ENCODE measurements at places on chromosomes 2 and 18.

GRCh38 chr2:240463866-240464481, 28.5 kb downstream of the GPC1 start:
- no peak for DNase-seq

GRCh38 chr2:186518945-186519344, 32.9 kb downstream of the ZC3H15 start:
- peak; percentile 57 for DNase-seq

DNA sequence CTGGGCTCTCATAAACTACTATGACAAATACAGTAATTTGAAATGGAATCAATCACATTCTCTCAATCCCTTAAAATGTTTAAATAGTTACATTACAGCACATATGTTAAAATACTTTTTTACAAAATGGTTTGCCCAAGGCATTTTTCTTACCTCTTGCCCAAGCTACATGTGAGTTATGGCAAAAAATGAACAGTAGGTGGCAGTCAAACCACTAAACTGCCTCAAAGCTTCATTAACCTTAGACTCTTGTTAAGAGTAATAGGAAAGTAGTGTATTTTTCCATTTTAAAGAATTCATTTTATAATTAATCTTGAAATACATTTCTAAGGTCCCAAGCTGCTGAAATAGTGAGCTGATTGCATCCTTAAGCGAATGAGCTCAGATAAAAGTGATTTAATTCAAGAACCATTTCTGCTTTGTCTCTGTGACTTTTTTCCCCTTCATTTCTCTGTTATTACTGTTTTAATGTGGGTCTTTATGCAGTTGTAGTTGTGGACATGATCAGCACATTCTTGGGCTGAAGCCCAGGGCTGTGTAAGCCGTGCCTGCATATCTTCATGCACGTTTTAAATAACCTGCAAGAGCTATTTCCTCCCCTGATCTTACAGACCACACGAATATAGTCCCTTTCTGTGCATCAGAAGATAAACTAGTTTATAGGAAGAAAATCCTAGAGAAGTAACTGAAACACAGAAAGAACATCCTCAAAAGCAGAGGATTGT, 311.8 kb downstream of the LNPK start:
- peak; percentile 76 for DNase-seq

DNA sequence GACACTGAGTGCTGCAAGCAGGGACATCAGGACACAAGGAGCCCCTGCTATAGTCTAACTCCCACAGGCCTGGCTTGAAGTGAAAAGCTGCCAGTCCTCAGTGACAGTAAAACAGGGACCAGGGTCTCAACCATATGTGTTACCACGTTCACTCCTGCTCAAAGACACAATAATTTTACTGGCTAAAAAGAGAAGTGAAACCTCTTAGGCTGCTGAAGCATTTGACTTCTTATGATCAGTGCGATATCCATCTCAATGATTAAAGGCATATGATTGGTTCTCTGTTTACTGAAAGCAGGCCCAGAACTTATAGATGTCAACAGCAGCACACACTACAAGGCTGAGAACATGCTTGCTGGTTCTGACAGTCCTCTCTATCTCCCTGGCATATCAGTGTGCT, 129.8 kb upstream of the LMAN1 start:
- DNase-seq = no peak

DNA sequence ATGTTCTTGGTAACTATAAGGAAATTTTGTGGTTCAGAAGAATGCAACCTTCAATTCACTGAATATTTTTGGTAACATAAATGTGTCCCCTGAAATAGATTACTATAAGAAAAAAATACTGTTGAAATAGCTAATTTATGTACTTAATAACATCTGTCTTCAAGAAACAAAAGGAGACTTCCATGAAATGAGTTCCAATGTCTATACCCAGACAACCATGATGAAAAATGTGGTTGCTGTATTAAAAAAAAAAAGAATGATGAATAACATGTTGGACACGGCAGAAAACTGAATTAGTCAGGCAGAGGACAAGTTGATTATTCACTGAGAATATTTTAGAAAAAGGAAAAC, 98.5 kb downstream of the TACR1 start:
- peak; percentile 84 for DNase-seq

DNA sequence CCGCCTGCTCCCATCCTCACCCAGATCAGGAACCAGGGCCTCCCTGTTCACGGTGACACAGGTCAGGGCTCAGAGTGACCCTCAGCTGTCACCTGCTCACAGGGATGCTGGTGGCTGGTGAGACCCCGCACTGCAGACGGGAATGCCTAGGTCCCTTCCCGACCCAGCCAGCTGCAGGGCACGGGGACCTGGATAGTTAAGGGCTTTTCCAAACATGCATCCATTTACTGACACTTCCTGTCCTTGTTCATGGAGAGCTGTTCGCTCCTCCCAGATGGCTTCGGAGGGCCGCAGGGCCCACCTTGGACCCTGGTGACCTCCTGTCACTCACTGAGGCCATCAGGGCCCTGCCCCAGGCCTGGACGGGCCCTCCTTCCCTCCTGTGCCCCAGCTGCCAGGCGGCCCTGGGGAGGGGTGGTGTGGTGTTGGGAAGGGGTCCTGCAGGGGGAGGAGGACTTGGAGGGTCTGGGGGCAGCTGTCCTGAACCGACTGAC, 31.7 kb downstream of the GPC1 start:
- no peak for DNase-seq

DNA sequence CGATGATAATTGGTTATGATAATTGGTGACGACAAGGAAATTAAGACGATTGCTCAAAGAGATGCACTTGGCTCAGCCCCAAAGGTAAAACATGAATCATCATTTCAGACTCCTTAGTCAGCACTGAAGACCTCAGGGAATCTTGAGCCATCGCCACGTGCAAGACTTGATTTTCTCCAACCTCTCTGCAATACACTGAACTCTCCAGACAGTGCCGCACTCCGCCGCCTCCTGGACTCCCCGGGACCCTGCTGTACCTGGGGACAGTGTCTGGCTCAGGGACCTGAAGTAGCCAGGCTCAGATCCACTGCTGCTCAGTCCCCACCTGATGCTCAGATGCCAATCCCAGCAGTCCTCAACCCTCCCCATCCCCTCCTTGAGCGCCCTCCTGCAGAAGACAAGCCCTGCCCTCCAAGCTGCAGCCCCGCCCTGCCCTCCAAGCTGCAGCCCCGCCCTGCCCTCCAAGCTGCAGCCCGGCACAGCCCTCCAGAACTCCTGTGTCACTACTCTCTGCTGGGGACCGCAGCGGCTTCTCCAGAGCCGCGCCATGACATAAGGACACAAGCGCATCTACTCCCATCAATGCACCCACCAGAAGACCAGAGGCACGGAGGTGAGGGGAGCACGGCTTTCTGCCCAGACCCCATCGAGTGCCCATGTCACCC, 1.1 kb downstream of the TMEM18 start:
- DNase-seq = peak; percentile 93

GRCh38 chr18:35620765-35621164, 39.2 kb downstream of the GALNT1 start:
- DNase-seq = peak; percentile 22

GRCh38 chr2:99734236-99734635, 244.4 kb upstream of the REV1 start:
- DNase-seq = no peak

Measured in AG10803 (cell line).